ENCODE measurements at places on chromosomes 16 and 17.

- no peak for DNase-seq
Observed at GRCh38 chr17:60947100-60947499, 269.4 kb downstream of the BCAS3 start.

- no peak for DNase-seq
Observed at GRCh38 chr17:73743518-73744201, 99.4 kb upstream of the SDK2 start.

DNA sequence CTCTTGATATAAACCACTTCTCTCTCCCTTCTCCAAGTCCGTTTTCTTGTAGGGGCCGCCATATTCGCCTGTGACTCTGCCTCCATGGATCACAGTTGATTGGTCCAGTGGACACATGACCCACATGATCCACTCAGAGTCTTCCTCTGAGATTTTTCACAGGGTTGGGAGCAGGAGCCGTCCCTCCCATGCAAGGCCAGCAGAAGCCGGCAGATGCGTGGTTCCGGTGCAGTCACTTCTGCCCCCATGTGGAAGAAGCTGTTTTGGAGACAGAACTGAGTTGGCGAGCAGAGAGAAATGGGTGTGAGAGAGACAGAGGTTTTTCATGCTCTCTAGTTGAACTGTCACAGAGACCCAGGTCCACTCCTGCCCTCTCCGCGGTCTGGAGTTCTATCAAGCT, 83.3 kb downstream of the C16orf95 start:
- DNase-seq = no peak

GRCh38 chr16:14015033-14015432, 56.1 kb upstream of the MRTFB start:
- no peak for DNase-seq

GRCh38 chr16:48024042-48024441, 131.8 kb downstream of the ABCC12 start:
- no peak for DNase-seq

GRCh38 chr17:66264696-66265095, 35.5 kb upstream of the APOH start:
- DNase-seq = no peak

DNA sequence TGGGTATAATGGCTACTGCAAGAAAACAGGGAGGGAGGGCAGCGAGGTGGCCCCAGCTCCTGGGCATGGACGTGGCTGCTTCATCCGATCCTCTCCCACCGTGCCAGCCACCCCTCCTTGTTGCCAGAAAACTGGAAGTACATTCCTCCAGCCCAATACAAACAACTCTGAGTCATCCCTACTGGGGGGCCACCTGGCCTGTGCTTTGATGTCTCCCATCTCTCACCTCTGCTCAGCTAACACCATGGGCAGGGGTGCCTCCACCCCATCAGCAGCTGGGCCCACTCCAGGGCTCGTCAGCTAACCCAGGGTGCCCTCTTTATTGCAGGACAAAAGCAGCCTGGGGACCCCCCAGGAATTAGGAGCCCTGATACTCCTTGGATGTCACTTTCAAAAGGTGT, 2.0 kb downstream of the RHBDF2 start:
- DNase-seq = no peak

DNA sequence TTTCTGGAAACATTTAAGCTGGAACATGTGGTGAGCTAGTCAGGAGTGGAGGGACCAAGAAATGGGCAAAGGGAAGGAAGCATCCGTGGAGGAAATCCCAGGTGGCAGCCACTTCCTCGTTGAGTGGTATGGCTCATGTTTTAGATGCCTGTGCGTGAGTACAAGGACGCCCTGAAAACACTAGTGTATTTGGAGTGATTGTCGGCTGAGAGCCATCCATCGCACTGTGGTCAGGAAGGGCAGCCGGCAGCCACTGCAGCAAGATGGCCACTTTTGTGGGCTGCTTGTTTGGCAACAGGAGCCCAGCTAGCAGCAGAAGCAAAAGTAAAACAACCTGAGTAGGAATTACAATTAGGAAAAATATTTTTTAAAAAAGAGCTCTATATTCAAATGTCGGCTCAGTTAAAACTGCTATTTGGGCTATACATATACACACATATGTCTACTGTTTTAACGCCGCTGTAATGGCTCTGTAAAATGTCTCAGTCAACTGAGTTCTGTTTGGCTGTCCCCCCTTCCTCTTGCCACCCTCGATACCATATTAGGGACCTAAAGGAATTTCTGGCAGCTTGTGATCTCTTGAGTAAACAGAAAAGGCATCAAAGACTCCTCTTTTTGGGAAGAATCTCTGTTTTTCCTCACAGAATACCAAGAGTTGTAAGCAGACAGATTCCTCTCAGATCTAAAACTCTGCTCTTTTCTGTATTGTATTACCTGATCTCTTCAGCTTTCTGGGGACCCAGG, 39.2 kb downstream of the BRD7 start:
- DNase-seq = no peak

DNA sequence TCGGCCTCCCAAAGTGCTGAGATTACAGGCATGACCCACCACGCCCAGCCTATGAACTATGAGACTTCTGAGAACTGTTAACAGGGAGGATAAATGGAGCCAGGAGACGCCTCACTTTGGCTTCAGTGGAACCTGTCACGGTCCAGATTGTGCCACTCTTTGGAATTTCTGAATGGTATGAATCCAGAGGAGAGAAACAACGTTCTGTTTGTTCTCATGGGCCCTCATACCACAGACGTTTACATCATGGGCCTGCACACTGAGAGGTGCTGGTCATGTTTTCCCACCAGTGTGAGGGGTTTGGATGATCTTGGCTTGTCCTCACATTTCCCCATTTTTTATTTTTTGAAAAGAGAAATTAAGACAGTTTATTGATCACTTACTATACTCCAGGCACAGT, 90.3 kb downstream of the YPEL2 start:
- no peak for DNase-seq

GRCh38 chr16:29653471-29653870, 9.6 kb upstream of the SPN start:
- DNase-seq = no peak

DNA sequence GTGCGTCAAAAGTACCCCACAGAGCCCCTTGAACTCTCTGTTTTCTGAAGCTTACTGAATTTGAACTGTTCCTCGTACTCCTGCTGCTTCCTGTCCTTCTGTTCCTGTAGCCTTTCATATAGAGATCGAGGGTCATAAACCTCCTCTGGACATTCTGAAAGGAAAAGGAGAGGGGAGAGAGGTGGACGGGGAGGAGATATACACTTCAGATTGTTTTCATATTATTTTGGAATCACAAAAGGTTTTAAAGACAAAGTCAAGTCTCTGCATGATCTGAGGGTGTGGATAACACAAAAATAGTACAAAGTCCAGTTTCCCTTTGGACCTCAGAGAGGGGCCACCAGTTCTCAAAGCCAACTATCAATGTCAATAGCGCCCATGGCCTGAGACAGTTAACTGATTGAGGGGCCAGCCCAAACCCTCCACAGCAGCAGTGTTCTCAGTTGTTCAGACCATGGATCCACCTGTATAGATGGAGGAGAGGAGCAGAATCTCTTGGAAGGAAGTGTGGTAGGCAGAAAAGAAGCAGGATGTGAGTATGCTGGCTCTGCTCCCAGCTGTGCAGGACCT, 13.0 kb downstream of the PSME3IP1 start:
- no peak for DNase-seq

DNA sequence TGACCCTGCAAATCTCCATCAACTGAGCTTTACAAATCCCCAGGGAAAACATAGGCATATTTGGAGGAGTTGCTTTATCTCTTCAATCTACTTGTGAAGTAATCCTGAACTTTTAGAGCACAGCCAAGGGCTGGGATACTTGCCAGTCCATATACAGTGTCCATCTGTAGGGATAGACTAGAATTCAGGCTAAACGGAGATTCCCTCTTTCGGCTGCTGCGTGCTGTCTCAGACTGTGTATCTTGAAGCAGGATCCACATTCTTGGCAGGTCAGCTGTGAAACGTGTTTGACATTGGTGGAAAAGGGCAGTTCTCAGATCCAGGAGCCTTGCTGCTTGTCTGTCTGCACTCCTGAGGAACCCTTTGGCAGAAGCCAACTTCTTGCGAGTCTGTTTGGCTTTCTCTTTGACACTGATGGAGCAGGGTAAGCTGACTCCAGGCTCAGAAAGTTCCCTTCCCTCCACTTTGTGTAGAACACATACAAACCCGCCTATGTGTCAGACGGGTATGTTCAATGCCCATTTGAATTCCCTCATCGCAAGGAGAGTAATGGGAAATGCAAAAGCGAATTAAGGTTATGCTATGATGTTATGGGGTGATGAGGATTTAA, 221.8 kb downstream of the MAP2K4 start:
- DNase-seq = no peak

GRCh38 chr17:13537167-13537731, 64.5 kb downstream of the HS3ST3A1 start:
- DNase-seq = no peak

DNA sequence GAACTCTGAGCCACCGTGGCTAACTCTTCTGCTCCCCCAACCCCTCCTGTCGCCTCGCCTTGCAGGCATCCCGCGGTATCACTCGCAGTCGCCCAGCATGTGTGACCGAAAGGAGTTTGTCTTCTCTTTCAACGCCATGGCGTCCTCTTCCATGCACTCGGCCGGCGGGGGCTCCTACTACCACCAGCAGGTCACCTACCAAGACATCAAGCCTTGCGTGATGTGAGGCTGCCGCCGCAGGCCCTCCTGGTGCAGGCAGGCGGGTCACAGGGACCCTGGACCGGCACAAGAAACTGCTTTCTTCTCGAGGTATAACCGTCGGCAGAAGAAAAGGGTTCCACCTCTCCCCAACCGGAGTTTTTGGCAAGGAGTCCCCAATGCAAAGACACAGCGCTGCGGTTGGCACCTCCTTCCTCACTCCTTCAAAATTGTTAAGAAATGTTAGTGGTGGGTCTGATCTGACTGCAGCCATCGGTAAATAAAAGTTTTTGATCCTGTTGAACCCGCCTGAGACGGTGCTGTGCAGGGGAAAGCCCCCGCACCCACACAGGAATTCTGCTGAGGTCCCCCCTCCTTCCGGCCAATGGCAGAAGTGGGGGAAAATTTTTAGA, 2.6 kb downstream of the FOXF1 start:
- DNase-seq = no peak

All from CD4-positive, alpha-beta T cell treated with Interleukin-17A for 4 hours (primary cell).